ENCODE measurements at places on chromosomes 7 and 10.

- DNase-seq: peak; percentile 56
Measured at GRCh38 chr7:74026903-74027682, 880 bp upstream of the ELN start.

GRCh38 chr7:36181668-36182067 is 28.6 kb downstream of the EEPD1 start:
- no peak for DNase-seq

DNA sequence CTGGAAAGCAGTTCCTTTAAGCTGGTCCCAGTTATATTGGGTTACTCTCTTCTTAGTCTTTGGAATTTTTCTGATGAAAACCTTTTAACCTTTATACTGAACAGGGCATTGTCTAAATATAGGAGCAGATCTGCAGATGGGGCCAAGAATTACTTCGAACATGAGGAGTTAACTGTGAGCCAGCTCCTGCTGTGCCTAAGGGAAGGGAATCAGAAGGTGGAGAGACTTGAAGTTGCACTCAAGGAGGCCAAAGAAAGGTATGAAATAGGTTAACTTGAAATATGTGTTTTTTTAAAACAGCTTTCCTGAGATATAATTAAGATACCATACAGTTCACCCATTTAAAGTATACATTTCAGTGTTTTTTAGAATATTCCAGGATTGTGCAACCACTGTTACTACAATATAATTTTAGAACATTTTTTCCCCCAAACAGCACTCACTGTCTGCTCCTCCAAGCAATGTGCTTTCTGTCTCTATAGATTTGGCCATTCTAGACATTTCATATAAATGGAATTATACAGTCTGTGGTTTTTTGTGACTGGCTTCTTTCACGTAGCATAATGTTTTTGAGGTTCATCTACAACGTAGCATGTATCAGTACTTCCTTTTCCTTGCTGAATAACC is 18.9 kb downstream of the OPTN start:
- no peak for DNase-seq

DNA sequence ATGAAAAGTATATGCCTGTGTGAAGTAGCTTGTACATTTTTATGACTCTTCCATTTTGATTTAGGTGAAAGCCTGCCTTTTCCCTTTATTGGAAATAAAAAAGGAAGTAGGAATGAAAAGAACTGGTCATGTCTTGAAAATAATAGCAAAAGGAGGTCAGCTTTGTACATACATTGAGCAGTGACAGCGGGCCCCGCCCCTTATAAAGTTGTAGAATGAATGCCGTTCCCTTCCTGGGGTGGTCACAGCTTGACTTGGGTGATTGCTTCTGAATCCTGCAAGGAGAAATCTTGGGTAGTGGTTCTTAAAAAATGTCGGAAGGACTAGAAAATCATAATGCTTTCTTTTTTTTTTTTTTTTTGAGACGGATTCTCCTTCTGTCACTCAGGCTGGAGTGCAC is 31.7 kb downstream of the CAMK1D start:
- no peak for DNase-seq

DNA sequence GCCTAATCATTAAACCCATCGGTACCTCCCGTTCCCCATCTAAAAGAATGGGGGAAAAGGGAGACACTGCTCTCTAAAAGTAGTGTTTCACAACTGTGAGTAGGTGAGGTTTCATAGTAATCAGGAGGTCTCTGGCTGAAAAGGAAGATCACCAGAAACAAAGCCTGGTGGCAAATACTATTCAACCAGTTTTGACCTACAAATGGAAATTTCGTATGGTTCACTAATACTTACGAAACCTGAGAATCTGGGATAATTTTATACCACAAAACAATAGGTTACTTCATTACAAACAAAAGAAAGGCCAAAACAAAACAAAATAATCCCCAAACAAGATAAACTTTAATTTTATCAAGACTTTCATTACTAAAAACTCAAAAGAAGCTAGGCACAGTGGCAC is 28.4 kb upstream of the ANLN start:
- no peak for DNase-seq

DNA sequence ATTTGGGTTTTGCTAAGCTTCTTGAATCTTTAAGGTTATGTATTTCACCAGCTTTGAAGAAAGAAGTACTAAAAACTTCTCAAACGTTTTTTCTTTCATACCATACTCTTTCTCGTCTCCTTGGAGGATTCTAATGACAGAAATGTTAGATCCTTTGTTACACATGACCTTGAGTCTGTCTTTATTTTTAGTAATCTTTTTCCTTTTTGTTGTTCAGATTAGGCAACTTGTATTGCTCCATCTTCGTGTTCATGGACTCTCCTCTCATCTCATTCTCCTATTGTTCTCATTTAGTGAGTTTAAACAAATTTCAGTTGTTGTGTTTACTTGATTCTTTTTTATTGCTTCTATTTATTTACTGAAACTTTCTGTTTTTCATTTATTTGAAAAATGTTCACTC is 73.7 kb downstream of the WDFY4 start:
- no peak for DNase-seq

DNA sequence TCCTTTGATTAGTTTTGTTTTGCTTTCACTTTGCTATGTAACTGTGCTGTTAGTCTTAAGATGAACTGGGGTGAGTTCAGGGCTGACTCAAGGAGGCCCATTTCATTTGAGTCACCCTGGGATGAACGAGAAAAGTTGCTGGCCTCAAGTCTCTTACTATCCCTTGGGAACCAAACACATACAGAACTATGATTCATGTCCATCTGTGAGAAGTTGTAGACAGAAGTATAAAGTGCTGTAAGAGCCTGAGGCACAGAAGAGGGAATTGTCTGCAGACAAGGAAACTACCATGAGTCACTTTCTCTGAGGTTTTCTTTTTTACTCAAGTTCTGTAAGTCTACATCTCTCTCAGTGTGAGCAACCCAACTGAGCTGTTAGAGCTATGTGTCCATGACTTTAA is 179.8 kb upstream of the CSTF2T start:
- DNase-seq: peak; percentile 83

- DNase-seq: peak; percentile 34
Measured at GRCh38 chr7:94656925-94657731, 1.2 kb upstream of the SGCE start.

GRCh38 chr7:135685306-135686084 is 23.2 kb downstream of the STMP1 start:
- peak; percentile 95 for DNase-seq

- no peak for DNase-seq
Measured at GRCh38 chr10:86103391-86104101, 263.0 kb downstream of the GRID1 start.

GRCh38 chr7:2373124-2373556 is 18.5 kb downstream of the EIF3B start:
- no peak for DNase-seq

- no peak for DNase-seq
Measured at GRCh38 chr7:1134951-1135350, 25.0 kb downstream of the ZFAND2A start.

DNA sequence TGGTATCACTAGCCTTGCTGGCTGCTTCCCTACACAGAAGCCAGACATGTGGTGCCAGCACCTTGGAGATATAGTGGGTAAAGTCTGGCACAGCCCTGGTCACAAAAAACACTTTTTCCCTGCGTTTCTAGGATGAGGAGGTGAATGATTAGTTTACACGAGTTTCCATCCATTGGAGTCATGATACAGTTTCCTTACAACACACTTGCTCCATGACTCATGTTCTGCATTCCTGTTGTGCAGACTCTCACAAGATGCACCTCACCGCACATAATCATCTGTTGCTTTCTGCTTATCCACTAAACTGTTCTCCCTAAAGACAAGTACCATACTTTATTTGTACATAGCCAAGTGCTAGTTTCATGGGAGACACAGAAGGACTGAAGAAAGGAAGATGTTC is 747.1 kb upstream of the GALNT17 start:
- no peak for DNase-seq

DNA sequence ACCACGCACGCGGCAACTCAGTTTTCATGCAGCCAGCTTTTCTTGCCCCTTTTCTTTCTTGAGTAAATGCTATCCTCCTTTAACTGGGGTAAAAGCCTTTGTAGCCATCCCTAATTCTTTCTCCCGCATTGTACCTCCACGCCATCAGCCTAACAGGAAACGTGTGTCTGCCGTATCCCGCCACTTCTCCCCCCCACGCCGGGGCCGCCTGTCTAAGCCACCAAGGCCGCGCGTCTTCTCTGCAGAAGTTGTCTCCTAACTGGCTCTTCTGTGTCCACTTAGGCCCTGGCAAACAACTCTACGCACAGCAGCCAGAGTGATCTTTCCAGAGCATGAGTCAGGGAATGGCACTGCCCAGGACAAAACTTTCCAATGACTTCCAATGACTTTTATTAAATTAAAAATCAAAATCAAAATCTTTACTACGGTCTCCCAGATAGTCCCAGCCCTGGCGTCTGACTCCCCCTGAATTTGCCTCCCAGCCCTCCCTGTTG is 74.6 kb downstream of the XRCC2 start:
- DNase-seq: no peak

- no peak for DNase-seq
Measured at GRCh38 chr10:70749756-70750155, 35.4 kb downstream of the TBATA start.

GRCh38 chr10:118501171-118501570 is 94.3 kb downstream of the PRLHR start:
- no peak for DNase-seq

- no peak for DNase-seq
Measured at GRCh38 chr7:98568891-98569290, 48.2 kb upstream of the NPTX2 start.

DNA sequence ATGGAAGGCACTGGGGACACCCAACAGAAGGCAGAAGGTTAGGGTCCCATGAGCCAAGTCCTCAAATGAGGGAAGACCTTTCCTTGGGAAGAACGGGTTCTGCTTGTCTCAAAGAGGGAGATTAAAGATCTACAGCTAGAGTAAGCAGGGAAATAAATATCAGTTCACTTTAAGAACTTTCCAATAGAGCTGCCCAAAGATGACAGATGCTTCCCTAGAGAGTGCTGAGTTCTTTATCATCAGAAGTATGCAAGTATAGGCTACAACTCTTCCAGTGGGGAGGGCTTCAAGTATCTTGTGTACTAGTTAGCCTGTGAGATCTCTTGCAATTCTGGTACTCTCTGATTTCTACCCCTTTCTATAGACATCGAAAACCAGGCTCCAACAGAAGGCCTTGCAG is 39.4 kb downstream of the EMX2 start:
- DNase-seq: no peak

DNA sequence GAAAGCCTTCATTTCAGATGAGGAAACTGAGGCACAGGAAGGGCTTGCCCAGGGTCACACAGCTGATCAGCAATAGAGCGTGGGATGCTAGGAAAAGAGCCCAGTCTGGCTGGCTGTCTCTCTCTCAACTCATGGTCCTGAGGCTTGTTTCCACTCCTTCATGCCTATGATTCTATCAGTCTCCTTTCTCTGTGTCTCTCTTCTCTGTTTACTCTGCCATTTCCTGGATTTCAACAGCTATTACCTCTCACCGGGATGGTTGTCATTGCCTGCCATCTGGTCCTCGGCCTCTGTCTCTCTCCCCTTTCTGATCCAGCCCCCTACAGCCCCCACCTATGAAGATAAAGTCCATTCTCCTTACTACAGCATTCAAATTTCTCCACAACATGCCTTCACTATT is 93.3 kb upstream of the AGBL3 start:
- no peak for DNase-seq

DNA sequence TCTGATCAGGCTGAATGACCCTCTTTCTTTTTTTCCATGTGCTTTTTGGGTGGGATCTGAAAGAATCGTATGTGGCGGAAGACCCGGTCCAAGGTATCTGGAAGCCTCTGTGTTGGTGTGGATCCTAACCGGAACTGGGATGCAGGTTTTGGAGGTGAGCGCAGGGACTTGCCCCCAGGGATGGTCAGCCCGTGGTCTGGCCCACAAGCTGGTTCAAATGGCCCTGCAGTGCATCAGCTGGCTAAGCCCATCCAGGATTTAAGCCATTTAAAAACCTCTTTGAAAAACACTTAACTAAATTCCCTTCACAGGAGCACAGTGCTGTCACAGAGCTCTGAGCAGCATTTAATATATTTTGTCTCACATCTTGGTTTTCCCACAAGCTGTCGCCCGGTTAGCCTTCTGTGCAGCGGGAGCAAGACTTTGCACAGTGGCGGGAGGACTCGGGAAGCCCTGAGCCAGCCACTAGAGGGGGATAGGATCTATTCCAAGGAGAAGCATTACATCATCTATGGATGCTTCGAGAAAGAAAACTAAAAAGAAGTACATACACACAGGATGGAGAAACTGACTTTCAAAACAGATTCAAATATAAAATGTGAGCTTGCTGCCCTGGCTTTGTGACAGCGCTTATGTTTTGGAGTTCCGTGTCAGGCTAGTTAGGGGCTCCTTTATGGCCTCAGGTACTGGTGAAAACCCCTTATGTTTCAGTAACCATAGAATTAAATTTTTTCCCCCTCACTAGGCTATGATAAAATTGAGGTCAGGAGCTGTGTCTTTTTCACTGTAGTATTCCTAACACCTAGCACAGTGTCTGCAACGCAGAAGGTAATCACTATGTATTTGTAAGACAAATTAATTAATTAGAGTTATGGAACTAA is 11.3 kb downstream of the CPA2 start:
- DNase-seq: peak; percentile 44
